Sigmoid colon (tissue), 7 donors: ENCODE measurements at places on chromosomes 6 and 20. TPM values are rescaled to one million over a fixed set of nuclear protein-coding genes. Genes with fewer than 3 reads are reported as not detected.

DNA sequence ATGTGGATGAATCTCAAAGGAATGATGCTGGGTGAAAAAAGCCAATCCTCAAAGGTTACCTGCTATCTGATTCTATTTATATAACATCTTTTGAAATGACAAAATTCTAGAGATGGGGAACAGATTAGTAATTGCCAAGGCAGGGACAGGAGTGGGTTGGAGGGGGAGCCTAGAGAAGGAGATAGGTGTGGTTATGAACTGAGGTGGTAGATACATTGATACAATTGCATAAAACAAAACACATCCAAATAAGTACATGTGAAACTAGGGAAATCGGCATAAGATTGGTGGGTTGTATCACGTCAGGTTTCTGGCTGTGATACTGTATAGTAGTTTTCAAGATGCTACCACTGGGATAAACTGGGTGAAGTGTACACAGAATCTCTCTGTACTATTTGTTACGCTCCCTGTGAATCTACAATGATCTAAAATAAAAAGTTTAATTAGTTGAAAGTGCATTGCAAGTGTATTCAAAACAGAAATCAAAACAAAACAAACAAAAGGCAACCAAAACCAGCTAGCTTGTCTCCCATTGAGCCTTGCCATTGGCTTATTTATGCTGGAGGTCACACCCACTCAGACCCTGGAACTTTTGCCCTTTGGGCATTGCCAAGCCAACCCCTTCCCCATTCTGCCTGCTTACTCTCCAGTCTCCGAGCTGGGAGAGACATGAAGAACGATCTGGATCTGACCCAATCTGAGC, 27.8 kb downstream of the PPP1R16B start:
- no peak overlapping the region for H3K4me3 ChIP-seq
- no peaks in the 10 kb centered on the region for H3K4me1 ChIP-seq
- no peak overlapping the region for H3K27ac ChIP-seq
- H3K36me3 ChIP-seq, result no peaks in the 10 kb centered on the region
- DNase-seq, result no peak

GRCh38 chr20:1484438-1485116, 6.6 kb downstream of the SIRPB2 start:
- H3K27me3 ChIP-seq, result no peaks in the 10 kb centered on the region
- no peak for DNase-seq
- H3K27ac ChIP-seq, result no peak overlapping the region
- no peak overlapping the region for H3K4me3 ChIP-seq

GRCh38 chr6:53944543-53944942, 149.7 kb downstream of the LRRC1 start:
- no peaks in the 10 kb centered on the region for H3K27me3 ChIP-seq
- no peak for DNase-seq
- no peaks in the 10 kb centered on the region for H3K4me1 ChIP-seq
- H3K4me3 ChIP-seq, result no peak overlapping the region
- no peak overlapping the region for H3K27ac ChIP-seq

TXLNB gene
- total RNA-seq, result 3.9 TPM

GPLD1 gene
- 4.8 TPM for total RNA-seq
